ENCODE measurements at places on chromosomes 1 and 21.
A peak's percentile ranks its signal among the peaks of the same experiment; 100 is the strongest.

DNA sequence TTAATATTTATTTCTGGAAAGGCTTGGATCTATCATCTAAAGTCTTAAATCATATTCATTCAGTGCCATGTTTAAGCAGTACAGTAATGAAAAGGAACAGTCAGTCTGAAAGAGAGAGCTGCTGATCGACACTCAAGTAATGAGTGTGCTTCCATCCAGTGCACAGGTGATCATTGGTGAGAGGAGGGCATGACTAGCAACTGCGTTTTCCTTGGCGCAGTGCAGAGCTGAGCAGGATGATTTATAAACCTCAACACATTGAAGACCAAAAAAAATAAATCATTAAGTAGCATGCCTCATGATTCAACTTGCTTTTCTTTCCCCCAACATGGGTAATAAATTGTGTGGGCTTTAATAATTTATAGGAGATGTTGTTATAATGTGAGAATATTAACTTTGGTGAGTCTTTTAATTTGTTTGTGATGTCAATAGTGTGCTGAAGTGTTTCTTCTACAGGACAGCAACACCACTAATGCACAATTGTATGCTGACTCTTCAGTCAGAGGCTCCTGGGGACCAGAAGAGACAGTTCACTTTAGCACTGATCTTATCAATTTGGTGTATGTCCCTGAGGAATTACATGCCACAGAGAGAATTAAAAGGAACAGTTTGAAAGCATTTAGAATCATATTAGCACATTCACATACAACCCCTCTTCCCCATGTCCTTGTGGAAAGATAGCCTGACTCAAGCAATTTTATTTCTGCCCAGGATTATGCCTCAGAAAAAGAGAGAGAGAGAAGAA lies 199.7 kb upstream of the ADGRL2 start:
- no peak for DNase-seq

GRCh38 chr1:113027007-113027406 lies 46.0 kb upstream of the LRIG2 start:
- no peak for DNase-seq

- no peak for DNase-seq
Observed at GRCh38 chr1:215376544-215377264, 190.4 kb upstream of the KCTD3 start.

- no peak for DNase-seq
Observed at GRCh38 chr1:48205522-48205921, 17.0 kb upstream of the SLC5A9 start.

- DNase-seq: no peak
Observed at GRCh38 chr1:240033406-240033805, 58.3 kb upstream of the FMN2 start.

DNA sequence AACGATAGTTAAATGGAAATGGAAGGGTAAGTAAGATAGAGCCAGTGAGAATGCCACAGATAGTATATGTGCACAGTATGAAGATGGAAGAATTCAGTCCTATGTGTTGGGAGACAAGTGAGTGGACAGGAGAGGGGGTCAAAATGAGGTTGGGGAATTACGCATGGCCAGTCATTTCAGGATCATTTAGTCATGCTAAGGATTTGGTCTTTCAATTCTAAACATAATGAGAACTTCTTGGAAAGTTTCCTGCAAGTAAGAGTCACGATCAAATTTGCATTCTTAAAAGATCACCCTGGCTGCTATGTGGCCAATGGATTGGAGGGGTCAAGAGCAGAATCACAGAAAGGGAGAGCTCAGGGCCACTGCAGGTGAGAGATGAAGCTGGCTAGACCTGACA lies 64.0 kb upstream of the KCNK2 start:
- no peak for DNase-seq

DNA sequence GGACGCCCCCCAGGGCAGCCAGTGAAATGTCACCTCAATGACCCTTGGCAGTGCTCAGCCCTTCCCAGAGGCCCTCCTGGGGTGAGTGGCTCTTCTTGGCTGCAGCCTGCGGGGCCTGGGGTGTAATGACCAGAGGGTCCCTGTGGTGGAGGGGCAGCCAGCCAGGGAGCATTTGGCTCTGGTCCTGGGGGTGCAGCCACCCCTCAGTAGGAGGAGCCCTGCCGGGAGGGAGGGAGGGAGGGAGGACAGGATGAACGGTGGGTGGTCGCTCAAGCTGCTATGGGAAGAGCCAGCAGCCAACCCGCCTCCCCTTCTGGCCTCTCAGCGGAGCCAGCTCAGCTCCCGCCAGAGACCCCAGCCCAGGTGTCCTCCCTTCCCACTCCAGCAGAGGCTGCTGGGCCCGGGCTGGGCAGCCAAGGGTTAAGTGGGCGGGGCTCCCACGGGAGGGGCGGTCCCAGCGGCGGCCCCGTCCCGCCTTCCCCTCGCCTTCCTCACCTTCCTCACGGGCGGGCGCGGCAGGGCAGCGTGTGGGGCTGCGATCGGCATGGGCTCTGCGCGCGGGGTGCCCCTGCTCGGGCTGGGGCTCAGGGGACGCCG lies 9.0 kb upstream of the PLCH2 start:
- no peak for DNase-seq

- no peak for DNase-seq
Observed at GRCh38 chr1:106746448-106747085, 309.9 kb upstream of the PRMT6 start.

- DNase-seq: no peak
Observed at GRCh38 chr1:3168678-3169077, 99.7 kb downstream of the PRDM16 start.

DNA sequence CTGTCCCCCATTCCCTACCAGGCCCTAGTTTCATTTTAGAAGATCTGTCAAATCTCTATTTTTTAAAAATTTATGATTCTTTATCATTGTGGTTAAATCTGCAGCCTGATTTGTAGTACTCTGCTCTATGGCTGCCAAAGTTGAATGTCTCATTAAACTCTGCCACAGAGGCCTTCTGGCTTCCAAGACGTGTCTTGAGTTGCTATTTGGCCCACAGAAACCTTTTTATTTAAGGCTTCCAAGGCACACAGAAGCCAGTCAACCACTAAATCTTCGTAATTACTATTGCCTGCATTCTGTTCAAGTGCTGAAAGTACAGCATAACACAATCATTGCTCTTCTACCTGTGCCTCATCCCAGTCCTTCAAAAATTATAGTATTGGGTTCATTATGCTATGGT lies 971.0 kb downstream of the NCAM2 start:
- DNase-seq: no peak

GRCh38 chr1:17108786-17109185 lies 10.5 kb downstream of the PADI2 start:
- no peak for DNase-seq

DNA sequence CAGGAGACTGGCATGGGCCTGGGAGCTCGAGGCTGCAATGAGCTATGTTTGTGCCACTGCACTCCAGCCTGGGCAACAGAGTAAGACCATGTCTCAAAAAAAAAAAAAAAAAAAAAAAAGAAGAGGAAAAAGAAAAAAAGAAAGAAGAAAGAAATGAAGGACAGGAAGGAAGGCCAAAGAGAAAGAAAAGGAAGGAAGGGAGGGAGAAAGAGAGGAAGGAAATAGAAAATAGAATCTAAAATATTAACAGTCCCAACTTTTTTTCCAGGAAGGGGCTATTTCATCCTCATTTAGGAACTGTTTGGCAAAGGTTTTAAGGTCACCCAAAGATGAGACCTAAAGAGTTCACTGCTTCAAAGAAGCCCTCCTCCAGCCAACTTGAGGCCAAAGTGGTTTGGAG lies 2.5 kb downstream of the MUL1 start:
- no peak for DNase-seq

GRCh38 chr1:174007851-174008250 lies 14.3 kb downstream of the RC3H1 start:
- DNase-seq: no peak

DNA sequence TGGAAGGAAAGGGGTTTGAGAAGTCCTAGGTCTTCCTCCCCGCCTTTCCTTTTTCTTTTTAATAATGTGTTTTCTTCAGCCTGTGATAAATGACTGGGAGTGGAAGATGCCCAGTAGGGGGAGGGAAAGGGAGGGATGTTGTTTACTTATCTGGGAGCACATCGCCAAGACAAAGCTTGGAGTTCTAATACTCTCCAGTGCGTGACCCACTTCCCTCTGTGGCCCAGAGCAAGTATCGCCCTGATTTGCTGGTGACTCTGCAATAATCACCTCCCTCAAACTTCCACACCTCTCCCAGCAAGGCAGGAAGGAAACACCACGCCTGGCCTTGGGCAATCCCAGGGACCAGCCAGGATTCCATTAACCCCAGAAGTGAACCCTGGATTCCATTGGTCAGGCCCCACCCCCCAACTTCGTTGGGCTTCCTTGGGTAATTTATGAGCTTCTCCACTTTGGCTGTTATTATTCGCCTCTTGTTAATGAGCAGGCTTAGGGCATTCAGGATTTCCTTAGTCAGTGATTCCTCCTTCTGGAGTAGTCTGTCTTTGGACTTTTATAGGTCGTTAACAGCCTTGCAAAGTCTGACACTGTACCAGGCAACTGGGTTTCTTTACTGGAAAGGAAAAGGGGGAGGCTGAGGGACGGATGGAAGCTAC lies 24.3 kb upstream of the GRHL3 start:
- DNase-seq: peak; percentile 89
